ENCODE measurements at places on chromosomes 16 and 17. TPM values are rescaled to one million over a fixed set of nuclear protein-coding genes. Genes with fewer than 3 reads are reported as not detected.
A peak's percentile ranks its signal among the peaks of the same experiment; 100 is the strongest.

Gene CARD14
- total RNA-seq = not detected

Gene EVI2B
- total RNA-seq = 132 TPM

- no peak for DNase-seq
These were observed 241.5 kb upstream of the NLRP1 start for GRCh38 chr17:5825717-5826330.

DNA sequence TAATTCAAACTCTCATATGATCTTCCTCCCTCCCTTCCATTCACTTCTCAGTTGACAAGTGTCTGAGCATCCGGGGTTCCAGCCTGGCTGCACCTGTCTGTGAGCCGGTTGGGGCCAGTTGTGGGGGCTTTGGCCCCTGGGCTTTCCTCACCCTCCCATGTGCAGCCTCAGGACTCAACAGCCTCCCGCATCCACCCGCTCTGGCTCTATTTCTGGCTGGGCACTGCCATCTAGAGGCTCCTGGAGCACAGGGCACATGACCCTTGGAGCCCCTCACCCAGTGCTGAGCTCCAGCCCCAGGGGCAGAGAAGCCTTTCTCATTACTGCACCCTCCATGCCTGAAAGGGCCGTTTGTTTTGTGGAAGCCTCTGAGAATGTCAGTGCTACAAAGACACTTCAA is 43.3 kb downstream of the HAPSTR1 start:
- peak; percentile 51 for DNase-seq

DNA sequence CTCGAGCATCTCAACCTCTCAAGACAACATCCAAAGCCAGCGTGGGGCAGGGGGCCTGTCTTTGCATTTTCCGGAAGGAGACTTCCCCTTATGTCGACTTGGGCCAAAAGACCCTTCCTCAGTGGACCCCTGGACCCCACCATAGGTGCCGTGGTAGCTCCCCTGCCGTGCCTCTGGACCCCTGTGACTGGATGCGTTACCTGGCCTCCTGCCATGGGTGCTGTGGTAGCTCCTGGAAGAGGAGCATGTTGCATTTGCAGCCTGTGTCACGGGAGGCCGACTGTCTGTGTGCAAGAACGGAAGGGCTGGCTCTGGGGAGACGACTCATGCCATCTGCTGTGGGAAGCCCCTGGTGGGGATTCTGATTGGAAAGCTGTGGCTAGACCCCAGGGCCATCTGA is 130.1 kb downstream of the FOXL1 start:
- no peak for DNase-seq

Gene FADS6
- not detected for total RNA-seq

Gene MT1G
- total RNA-seq = not detected

Gene RPL23
- 1,411 TPM for total RNA-seq

DNA sequence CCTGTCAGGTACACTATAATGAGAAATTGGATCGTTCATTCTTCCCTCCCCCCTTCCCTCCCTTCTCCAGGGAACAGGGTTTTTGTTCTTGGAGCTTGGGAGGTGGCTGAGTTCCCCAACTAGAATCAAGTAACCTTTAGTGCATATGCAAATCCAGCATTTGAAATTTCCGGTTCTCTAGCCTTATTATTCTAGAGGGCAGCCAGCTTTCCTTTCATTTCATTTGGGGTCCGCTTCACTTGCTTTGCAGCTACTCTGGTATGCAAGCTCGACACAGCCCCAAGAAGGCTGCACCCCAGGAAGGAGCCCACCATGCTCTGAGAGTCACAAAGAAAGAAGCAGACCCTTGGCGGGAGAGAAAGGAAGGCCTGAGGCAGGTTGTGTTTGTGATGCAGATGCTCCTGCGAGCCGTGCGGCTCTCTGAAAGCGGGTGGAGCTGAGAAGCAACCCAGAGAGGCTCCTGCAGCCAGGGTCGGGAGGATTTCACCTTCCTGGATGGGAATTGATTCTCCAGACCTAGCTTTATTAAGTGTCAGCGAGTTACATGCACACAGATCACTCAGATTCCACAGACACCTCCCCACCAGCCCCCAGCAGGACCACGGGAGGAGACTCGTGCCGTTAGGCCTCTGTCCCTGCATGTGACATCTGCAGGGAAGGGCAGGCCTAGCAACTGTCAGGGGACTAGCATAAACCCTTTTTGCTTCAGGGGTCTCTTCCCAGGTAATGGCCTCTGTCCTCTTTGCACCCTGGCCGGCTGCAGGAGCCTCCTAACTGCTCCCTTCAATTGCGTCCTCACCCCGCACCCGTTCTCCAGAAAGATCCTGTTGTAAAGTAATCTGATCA is 34.5 kb downstream of the PMM2 start:
- no peak for DNase-seq

Gene FOXF1
- not detected for total RNA-seq

GRCh38 chr16:9258423-9259051 is 167.1 kb downstream of the HAPSTR1 start:
- no peak for DNase-seq

GRCh38 chr16:75702242-75702641 is 981 bp upstream of the DUXB start:
- no peak for DNase-seq

Gene NTN3
- not detected for total RNA-seq

Gene CPHXL2
- total RNA-seq = not detected

- no peak for DNase-seq
These were observed 27.1 kb downstream of the SCNN1G start for GRCh38 chr16:23209606-23210005.

- DNase-seq = no peak
These were observed 460 bp downstream of the KRTAP4-3 start for GRCh38 chr17:41167561-41167960.

DNA sequence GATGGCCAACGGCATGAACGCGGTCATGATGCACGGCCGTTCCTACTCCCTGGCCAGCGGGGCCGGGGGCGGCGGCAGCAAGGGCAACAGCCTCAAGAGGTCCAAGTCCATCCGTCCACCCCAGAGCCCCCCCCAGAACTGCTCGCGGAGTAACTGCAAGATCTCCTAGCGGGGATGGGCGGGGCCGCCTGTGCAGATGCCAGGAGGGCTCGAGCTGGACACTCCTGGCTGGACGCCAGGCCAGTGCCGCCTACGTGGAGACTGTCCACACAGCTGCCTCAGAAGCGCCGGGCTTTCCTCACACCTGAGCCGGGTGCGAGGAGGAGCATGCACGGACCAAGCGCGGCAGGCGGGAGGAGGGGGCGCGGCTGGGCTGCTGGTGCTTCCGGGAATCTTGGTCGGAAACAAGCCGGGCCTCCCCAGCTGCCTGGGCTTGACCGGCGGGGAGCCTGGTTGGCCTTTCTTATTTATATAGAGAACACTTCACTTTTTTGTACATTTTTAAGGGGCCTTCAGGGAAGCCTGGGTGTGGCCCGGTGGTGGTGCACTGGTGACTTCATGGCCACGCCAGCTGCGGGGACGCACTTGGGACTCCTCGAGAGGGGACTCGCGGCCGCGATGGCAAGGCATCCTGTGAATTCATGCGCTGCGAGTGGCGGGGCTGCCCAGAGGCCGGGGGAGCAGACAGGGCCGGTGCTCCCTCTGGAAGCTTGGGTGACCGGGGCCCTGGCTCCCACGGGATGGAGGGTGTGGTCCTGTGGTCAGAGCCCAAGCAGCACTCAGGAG is 3.1 kb upstream of the WFIKKN1 start:
- DNase-seq = no peak

Gene RAB11FIP4
- 79.7 TPM for total RNA-seq

- peak; percentile 88 for DNase-seq
These were observed 787 bp downstream of the AMDHD2 start for GRCh38 chr16:2520784-2521531.

Gene LITAF
- 281 TPM for total RNA-seq
